GM18507 (cell line): ENCODE measurements at places on chromosomes 12 and 14.

GRCh38 chr12:117564881-117565280 is 203.5 kb upstream of the NOS1 start:
- no peak for DNase-seq

DNA sequence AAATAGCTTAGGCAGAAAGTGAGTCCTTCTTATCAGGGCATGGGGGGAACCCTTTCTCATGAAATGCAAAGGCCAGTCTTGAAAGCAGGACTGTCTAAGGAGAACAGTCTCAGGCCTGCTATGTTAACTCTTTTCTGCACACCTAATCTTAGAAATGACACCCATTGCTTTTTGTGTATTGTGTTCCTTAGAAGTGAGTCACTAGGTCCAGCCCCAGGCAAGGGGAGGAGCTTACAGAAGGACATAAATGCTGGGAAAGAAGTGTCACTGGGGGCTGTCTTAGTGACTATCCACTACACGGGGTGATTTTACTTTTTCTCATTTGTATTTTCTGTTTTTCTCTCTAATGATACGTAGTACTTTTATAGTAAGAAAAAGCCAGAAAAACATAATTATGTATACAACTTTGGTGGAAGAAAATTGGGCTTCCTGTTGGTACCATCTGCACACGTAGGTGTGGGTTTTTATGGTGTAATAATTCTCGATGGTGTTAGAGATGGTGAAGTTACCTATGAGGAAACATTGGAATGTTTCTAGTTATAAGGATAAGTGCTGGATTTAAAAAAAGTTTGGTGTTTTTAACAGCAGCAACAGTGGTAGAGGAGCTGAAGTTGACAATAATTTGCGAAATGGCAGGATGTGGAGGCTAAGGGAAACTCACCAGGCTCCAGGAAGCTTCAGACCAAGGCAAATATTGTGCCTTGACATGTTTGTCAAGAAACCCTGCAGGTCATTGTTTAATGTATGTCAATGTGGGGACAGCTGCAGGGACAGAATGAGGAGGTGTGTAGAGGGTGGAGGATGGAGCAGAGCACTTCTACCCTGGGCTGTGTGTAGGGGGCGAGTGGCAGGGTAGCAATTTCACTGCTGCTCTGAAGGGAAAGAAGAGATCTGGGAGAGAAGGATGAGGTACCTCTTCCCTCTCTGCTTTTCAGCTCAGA is 214.9 kb downstream of the KTN1 start:
- DNase-seq, result no peak

DNA sequence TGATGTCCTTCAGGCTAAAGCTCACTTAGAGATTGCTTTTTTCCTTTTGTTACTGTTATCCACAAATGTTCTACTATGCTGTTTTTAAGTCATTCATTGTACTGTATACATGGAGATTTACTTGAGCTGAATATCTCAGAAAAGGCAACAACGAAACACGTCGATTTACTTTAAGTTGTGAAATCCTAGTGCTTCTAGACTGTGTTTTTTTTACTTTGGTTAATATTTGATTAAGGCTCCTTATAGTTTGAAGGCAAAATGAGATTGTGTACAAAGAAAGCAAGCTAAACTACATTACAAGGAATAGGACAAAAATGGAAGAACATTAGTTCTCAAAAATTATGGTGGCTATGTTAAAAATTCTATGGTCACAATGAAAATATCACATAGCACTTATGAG is 114.5 kb downstream of the SLC35F4 start:
- no peak for DNase-seq

GRCh38 chr12:95553197-95553943 is 2.1 kb upstream of the USP44 start:
- DNase-seq, result no peak

- DNase-seq, result no peak
These were observed 28.8 kb upstream of the DLGAP5 start for GRCh38 chr14:55220230-55220629.

DNA sequence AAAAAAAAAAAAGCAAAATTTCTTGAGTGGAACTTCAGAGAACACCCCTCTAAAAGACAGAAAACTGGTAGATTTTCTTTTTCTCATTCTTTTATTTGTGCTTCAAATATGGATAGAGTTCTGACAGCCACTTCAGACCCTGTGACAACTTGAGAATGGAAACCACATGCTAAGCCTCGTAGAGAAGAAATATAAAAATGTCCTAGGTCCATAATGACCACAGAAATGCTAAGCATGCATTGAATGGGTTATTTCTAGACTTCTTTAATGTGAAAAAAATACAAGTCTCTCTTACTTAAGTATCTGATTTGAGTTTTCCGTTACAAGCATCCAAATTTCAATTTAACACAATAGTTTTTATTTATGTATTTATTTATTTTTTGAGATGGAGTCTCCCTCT is 28.3 kb upstream of the DIO2 start:
- DNase-seq, result no peak

DNA sequence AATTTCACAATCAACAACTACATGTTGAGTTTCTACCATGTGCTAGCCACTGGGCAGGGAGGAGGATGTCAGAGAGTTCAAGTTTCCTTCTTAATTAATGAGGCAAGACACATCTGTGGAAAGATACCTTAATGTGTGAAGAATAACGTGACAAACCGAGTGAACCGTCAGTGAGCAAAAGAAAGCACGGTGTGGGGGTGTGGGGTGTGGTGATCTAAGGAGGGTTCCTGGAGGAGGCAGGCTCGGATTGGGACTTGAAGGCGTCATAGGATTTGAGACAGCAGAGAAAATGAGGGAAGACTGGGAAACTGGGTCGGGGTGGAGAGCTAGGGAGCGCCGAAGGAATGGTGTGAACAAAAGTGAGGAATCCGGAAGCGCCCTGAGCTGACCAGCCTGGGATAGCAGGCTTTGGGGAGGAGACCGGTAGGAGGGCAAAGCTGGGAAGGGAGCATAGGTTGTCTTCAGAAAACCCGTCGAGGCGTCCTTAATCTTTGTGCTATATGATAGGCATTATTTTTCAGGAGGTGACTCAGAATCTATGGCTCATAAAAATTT is 22.3 kb downstream of the GALNT8 start:
- no peak for DNase-seq

GRCh38 chr12:103392722-103393121 is 103.0 kb downstream of the C12orf42 start:
- peak; percentile 5 for DNase-seq

DNA sequence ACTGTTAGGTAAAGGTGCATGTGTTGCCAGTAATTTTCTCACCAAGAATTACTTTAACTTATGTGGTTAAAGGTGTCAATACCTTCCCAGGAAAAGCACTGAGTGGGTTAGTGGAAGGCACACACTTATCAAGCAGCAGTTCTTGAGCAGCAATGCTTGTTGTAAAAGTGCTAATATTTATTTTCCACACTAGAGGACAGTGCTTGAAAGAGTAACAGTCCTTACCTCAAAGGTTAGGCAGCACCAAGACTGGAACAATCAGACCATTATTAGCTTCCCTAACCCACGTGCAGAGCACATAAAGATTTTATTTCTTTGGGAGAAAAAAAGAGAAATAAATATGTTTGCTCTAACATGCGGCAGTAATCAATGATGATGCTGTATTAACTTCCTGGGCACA is 48.8 kb upstream of the KRR1 start:
- DNase-seq, result no peak

- no peak for DNase-seq
These were observed 13.1 kb downstream of the APPL2 start for GRCh38 chr12:105222726-105223351.

GRCh38 chr14:100288382-100289185 is 17.7 kb downstream of the SLC25A29 start:
- DNase-seq, result no peak

GRCh38 chr14:103530390-103530789 is 1.4 kb downstream of the TRMT61A start:
- DNase-seq, result no peak

DNA sequence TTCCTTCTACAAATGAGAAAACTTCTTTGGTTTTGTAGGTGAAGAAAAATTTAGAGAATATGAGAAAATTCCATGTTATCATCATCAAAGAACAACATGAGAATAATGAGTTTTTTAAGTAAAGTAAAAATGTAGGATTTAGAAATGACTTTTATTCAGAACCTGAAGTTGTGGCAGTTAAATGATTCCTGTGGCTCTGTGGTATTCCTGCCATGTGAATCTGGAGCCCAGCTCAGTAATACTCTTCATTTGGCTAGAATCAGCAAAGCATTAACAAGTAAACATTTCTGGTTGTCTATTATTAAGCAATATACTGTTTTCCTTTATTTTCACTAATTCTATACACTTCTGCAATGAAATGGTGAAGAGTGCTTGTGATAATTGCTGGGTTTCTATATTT is 95.6 kb upstream of the E2F7 start:
- no peak for DNase-seq

GRCh38 chr12:5882511-5883190 is 62.4 kb downstream of the ANO2 start:
- DNase-seq, result no peak

- no peak for DNase-seq
These were observed 20.0 kb downstream of the NFKBIA start for GRCh38 chr14:35384455-35385041.

DNA sequence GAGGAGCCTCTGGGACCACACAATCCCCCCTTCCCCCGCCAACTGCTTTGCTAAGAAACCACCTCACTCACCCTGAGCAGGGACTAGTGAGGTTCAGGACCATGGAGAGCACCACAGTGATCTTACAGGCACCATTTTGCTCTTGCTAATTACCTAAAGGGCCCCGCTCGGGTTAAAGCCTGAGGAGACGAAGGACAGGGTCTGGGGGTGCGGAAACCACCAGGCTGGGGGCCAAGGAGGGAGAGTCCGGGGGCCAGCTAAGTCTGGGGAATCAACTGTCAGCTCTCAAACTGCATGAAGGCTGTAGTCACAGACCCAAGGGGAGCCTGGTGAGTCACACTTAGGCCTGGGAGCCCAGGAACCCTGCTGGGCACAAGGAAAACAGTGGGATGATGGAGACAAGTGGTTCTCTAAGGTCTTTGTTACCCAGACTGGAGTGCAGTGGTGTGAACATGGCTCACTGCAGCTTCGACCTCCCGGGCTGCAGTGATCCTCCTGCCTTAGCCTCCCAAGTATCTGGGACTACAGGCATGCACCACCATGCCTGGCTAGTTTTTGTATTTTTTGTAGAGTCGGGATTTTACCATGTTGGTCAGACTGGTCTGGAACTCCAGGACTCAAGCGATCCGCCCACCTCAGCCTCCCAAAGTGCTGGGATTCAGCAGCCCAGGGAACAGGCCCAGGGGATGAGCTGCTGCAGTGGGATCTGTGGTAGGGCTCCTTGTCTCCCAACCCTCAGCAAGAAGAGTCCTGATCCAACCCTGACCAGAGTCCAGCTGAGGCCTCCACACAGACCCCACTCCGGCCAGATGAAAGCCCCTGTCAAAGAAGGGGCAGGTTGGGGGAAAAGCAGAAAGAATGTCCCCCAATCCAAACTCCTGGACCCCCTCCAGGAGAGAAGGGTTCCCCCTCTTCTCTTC is 98.8 kb downstream of the CALM1 start:
- no peak for DNase-seq

GRCh38 chr14:91947475-91948184 is at the start of gene FBLN5:
FBLN5 (minus strand) TSS chr14:91947694; CDS start chr14:91947229, 465 bp downstream.
- DNase-seq, result no peak

- DNase-seq, result no peak
These were observed 985.7 kb upstream of the FBXO33 start for GRCh38 chr14:40417777-40418401.

DNA sequence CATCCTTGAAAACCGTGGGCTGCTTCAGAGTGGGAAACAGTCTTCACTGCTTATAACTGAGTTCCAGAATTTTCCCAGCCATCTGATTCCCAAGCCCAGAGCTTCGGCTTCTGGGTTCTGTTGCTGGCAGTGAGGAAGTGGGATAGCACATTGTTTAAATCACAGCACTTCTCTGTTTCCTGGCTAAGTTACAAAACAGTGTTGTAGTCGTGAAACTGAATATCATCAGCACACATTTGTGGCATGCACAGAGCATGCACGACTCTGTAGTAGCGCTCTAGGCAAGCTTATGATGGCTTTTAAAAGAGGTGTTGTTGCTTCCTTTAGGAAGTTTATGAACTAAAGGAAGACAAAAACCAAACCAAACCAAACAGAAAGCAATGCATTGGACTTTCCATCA is 1005.5 kb downstream of the NRXN3 start:
- no peak for DNase-seq

- DNase-seq, result no peak
These were observed 16.2 kb upstream of the MYL2 start for GRCh38 chr12:110936367-110937103.

DNA sequence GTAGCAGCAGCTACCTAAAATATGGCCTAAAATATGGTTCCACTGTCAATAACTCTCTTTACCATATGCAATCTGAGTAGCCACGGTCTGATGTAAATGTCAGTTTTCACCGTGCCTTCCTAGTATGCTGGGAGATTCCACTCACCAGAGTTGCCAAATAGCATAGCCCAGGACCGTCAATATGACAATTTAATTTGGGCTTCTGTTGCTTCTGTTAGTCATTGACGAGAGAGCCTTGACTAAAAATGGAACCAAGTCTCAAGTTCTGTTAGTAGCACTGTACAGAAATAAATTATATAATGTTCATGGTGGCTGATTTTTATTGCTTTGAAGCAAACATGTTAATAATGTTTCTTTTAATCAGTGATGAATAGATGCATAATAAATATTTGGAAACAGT is 348.4 kb downstream of the BCAT1 start:
- DNase-seq, result no peak

DNA sequence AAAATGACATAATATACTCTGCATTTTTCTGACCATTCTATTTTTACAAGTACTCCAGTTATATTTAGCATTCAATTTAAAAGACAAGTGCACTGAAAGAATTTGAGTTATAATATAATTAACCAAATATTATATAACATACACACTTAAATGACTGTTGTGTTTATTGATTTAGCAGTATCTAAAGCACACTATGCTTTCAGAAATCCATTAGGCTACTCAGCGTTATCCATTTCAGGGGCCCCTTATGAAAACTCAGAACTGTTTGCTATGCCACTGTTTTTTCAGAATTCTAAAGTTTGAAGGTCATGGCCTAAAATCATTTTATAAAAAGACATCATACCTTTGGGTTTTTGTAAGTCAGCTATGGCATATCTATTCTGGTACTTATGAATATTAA is 57.1 kb downstream of the HECTD4 start:
- DNase-seq, result no peak

DNA sequence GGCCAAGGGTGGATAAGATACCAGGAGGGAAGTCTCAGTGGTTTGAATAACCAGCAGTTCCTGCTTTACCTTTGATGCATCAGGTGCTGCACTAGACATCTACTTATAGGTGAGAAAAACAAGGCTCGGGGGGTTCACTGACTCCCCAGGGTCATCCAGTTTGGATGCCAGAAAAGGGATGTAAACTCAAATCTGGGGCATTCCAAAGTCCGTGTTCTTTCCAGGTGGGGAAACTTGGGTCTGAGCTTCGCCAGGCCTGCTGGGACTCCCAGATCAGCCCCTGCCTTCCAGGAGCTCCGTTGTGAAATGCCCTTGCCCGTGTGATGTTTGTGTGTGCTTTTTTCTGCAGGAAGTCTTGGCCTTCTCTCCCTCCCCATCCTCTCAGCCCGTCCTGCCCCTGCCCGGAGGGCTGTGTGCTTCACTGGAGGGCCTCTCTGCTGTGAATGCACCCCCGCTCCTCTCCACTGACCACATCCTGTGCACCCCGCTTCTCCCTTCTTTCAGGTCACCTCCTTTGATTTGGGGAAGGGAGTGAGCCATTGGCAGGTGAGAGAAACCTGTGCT is 42.1 kb downstream of the TSPAN9 start:
- DNase-seq, result no peak

GRCh38 chr12:114414031-114414865 is 8.3 kb upstream of the TBX5 start:
- no peak for DNase-seq
